AG09309 (cell line): ENCODE measurements at places on chromosomes 2 and 18.
A peak's percentile ranks its signal among the peaks of the same experiment; 100 is the strongest.

- DNase-seq, result no peak
Measured at GRCh38 chr18:21741562-21742314, 1.1 kb downstream of the MIB1 start.

DNA sequence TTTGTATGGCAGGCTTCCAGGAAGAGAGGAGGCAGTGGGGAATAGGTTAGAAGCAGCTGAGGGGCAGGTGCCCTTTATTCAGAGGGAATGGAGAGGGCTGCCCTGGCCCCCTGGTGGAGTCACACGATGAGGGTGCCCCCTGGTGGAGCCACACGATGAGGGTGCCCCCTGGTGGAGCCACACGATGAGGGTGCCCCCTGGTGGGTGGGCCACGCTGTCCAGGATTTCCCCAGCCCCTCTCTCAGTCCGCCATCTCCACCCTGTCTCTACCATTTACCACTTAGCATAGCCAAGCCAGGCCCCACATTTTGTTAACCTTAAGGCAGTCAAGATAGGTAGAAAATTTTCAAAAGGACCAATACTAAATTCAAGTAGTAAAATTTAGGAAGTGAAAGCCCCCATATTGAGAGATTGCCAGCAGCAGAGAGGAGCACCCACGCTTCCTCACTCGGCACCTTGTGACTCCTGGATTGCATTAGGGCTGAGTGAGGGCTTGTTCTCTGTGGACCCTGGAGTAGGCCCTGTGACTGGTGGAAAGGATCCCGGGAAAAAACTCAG is 10.4 kb upstream of the FAM228A start:
- no peak for DNase-seq

DNA sequence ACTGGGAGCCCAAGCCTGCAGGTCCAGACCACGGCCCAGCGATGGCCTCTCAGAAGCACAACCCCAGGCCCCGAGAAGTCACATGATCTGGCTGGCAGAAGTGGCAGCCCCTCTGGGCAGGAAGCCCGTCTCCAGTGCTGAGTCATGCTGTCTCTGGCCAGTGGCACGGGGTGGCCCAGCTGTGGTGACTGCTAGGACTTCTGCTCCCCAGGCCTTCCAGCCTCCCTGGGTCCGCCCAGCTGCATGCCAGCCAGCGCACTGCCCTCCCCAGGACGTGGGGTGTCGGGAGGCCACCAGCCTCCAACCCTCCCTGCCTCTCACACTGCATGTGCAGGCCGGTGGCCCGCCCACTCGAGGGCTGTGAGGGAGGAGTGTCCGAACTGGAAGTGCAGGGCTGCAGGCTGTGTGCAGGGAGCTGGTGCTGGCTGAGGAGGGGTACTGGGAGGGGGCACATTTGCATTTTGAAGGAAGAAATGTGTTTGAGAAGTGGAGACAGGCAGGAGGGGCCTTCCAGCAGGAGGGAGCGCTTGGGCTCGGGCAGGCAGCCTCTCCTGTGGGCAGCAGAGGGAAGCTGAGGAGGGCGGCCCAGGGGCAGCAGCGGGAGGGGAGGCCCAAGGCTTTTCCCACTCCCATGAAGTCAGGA is 17.0 kb upstream of the HPCAL1 start:
- DNase-seq, result no peak

DNA sequence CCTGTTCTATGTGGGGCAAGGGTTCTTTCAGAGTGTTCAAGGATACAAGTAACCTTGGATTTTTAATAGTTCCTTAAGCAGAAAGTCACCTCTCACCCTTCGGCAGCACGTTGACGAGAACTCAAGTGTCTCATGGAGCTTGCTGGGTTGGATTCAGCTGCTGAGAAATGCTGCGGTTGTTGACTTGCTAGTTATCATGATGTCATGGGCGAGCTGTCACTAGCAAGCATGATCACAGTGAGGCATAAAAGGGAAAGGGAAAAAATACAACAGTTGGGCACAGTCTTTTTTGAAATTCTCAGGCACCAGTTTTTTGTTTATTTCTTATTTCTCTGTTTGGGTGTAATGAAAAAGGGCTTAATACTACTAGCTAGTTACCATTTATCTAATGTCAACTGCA is 53.2 kb downstream of the ADCYAP1 start:
- no peak for DNase-seq

DNA sequence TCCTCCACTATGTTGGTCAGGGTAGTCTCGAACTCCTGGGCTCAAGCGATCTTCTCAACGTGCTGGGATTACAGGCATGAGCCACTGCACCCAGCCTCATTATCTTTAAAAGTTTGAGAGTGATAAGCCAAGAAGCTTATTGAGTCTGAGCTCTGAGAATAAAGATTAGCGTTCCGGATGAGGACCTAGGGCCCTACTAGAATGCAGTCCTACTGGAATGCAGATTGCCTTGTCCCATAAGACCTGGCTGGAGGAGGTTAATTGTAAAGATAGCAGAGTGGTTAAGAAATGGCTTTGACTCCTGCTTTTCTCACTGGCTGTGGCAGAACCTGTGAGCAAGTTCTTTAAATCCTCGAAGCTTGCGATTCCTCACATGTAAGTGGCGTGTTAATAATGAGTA is 4.0 kb downstream of the VWA3B start:
- DNase-seq, result no peak

DNA sequence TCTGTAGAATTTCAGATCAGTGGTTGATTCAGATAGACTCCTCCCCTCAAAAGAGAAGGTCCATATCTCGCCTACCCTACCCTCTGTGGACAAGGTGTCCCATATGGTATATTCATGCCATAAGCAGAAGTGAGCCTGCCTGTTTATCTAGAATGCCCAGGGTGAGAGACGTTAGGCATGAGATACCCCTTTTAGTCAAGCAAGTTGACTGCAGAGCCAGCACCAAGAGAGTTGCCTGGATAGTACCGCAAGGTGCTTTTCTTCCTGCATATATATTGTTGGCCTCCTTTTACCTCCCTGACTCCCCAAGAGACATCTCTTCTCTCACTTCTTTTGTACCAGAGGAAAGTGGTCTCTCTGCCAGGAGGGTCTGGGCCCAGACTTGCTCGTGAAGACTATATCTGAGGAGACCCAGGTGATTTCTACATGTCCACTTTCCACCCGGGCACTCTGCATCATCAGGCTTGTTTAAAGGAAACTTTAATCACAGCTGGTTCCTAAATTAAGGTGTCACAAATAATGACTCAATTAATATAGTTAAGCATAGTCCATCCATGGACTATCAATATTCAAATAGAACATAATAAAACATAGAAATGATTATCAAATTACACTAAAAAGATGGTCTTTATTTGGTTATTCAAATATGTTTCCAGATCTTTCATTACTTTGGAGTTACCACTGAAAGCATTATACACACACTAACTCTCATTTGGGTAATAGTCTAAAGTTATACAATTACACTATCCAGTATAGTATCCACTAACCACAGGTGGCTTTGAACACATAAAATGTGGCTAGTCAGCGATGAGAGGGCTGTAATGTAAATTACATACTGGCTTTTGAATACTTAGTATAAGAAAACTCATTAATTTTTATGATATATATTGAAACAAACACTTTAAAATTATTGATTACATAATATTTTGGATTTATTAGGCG is 4.1 kb downstream of the ITGA4 start:
- DNase-seq, result no peak

GRCh38 chr2:70248181-70248847 is at the start of gene TIA1:
TSS of gene TIA1 (minus strand) at chr2:70248628. CDS start at chr2:70248430, 198 bp downstream.
- DNase-seq, result peak; percentile 90

- DNase-seq, result no peak
Measured at GRCh38 chr2:217091531-217091930, 231.7 kb upstream of the TNP1 start.

DNA sequence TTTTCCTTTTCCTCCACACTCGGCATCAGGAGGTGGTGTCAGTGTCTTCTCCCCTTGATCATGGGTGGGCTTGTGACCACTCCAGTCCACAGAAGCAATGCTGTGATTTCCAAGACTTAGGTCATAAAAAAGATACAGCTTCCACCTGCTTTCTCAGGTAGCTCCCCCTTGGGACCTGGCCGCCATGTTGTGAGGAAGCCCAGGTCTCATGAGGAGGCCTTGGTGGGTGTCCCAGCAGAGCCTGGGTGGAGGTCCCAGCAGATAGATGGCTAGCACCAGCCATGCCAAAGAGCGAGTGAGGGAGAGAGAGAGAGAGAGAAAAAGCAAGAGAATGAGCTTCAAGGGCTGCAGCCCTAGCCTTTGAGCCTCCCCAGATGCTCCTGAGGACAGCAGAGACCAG is 16.0 kb downstream of the SLC66A2 start:
- DNase-seq, result no peak

DNA sequence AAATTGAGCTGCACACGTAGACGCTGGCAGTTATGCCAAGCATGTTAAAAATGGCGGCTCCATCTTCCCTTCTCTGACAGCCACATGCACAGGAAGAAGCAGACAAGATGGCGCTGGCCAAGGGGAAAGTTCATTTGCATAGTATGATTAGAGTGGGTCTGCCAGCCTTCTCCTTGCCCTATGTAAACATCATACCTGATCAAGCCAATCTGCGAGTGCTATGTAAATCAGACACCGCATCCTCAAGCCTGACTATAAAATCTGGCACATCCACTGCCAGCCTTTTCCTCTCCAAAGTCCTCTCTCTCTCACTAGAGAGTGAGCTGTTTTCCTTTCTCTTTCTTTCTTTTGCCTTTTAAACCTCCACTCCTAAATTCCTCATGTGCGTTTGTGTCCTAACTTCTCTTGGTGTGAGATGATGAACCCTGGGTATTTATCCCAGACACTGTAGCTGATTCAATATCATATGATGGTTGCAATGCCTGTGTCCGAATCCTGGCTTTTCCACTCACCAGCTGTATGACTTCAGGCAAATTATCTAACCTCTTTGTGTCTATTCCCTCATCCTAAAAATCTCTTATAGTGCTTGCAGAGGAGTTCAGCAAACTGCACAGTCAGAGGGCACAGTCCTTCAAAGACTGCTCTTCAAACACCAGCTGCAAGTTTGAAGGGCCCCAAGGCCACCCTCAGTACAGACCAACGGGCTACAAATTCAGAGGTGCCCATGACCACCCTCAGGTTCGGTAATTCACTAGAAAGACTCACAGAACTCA is 39.3 kb upstream of the ITSN2 start:
- DNase-seq, result no peak

- DNase-seq, result no peak
Measured at GRCh38 chr18:76824145-76824676, 1.9 kb downstream of the ZNF236 start.

DNA sequence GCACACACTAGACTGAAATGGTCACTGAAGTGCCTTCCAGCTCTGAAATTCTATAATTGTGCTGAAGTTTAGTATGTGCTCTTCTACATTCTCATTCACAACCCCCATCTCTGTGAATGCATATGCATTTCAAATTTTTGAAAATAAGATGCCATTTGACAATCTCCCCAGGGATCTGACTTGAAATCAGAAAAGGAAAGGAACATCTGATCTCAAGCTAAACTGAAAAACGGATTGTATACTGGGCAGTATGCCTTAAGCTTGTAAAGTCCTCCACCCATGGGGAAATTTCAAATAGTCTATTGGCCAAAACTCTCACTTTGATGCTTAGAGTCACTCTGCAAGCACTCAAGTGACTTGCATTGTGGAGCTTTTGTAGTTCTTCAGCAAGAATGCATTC is 22.9 kb downstream of the FAP start:
- no peak for DNase-seq

DNA sequence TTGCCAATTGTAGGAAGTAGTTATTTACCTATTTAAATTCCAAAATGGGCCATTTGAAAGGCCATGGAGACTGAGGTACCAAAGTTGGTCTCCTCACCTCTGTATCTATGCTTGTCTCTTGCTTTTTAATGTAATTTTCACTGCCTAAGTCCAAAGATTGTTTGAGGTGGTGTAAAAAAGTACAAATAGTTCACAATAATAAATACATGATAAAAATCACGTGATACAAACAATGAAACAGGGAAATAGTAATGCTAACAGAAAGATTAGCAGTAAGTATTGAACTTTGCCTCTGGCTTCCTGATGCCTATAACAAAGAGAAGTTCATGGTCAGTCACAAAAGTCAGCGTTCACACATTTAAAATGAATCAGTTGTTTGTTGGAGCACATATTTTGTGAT is 67.6 kb downstream of the CNTNAP5 start:
- DNase-seq, result no peak

DNA sequence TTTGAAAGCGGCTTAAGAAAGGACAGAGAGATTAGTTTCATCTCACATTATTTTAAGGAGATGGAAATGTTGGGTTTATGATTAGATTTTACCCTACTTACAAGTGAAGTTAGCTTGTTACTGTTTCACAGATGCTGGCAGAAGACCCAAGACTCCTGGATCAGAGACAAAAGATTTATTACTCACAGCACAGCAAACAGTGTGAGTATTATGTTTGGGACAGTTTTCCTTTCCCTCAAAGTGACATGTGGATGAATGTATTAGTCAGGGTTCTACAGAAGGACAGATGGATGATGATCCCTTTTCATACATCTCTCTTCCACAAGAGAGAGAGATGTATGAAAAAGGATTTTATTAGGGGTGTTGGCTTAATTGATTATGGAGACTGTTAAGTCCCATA is 281.8 kb upstream of the CDH2 start:
- no peak for DNase-seq

DNA sequence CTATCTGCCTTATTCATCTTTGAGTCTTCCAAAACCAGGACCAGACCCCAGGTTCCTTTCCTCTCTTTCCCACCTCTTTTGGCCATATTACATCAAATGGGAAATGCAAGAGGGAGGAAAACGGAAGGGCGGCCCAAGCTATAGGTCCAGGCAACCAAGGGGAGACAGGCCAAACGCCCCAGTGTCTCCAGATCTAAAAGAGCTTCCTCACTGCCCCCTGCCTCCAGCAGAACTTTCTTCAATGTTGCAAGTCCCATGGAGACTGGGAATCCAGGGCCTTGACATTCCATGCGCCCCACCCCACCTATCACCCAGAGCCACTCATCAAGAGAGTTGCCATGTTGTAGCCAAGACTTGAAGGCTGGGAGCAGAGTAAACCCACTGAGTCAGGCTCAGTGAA is 15.4 kb downstream of the TNS1 start:
- no peak for DNase-seq

DNA sequence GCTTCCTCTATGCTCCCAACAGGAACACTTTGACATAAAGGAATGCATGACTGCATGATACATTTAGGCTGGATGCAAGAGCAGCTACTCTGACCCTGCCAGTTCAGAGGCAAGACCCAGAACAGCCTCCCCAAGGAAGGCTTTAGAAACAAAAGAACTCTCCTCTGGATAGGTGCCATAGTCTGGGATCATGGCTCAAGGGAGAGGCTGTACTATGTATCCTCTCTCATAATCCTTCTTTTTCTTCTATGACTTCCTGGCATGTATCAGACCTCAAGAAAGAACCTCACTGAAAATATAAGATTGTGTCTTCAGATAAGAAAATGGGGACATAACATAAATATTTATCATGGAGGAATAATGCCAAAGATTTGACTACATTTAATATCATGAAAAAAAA is 194.0 kb upstream of the LYPD1 start:
- DNase-seq, result no peak

- DNase-seq, result no peak
Measured at GRCh38 chr18:79397247-79397829, 1.6 kb downstream of the NFATC1 start.

- DNase-seq, result no peak
Measured at GRCh38 chr2:61995515-61995914, 90.0 kb downstream of the COMMD1 start.
